ENCODE measurements at places on chromosomes 3 and 15. TPM values are rescaled to one million over a fixed set of nuclear protein-coding genes. Genes with fewer than 3 reads are reported as not detected.

FGD5 gene
- total RNA-seq, result not detected

NCKIPSD gene
- 16.6 TPM for total RNA-seq

AGBL1 gene
- not detected for total RNA-seq

PLXNA1 gene
- 43.8 TPM for total RNA-seq

STRIT1 gene
- total RNA-seq, result not detected

C3orf70 gene
- 8.7 TPM for total RNA-seq

CCR1 gene
- 1.0 TPM for total RNA-seq

SCN11A gene
- not detected for total RNA-seq

TAGLN3 gene
- total RNA-seq, result not detected

TF gene
- total RNA-seq, result 0.59 TPM

ONECUT1 gene
- total RNA-seq, result 5.0 TPM

BFSP2 gene
- 0.40 TPM for total RNA-seq

RUVBL1 gene
- 161 TPM for total RNA-seq

CHRM5 gene
- not detected for total RNA-seq

PLA2G4D gene
- total RNA-seq, result not detected

CHST13 gene
- total RNA-seq, result 1.7 TPM

LXN gene
- 273 TPM for total RNA-seq

FBXW12 gene
- not detected for total RNA-seq

RARRES1 gene
- 0.58 TPM for total RNA-seq

TTC23 gene
- 16.0 TPM for total RNA-seq

MB21D2 gene
- total RNA-seq, result 9.9 TPM

PAQR5 gene
- 2.3 TPM for total RNA-seq

CNTN4 gene
- total RNA-seq, result not detected

FANCD2OS gene
- not detected for total RNA-seq

PEX5L gene
- total RNA-seq, result 0.21 TPM

GPR176 gene
- total RNA-seq, result 5.3 TPM

PARL gene
- 55.4 TPM for total RNA-seq

KNG1 gene
- not detected for total RNA-seq

EOMES gene
- total RNA-seq, result 2.8 TPM

TMEM212 gene
- total RNA-seq, result not detected

EEF1AKMT4 gene
- total RNA-seq, result 16.5 TPM

TUSC7 gene
- not detected for total RNA-seq

IFRD2 gene
- 80.7 TPM for total RNA-seq

PRRT3 gene
- 0.34 TPM for total RNA-seq

HCLS1 gene
- total RNA-seq, result 0.13 TPM

EIF4E3 gene
- total RNA-seq, result 4.1 TPM

VIPR1 gene
- total RNA-seq, result not detected

CD276 gene
- 27.2 TPM for total RNA-seq

LRRC34 gene
- 4.9 TPM for total RNA-seq

VILL gene
- total RNA-seq, result 3.7 TPM

SCAANT1 gene
- total RNA-seq, result not detected

FRMD5 gene
- 14.3 TPM for total RNA-seq

ADAMTS7 gene
- 1.3 TPM for total RNA-seq

IL17RB gene
- not detected for total RNA-seq

PATL2 gene
- total RNA-seq, result 0.21 TPM
